ENCODE measurements at places on chromosomes 5 and 9. TPM values are rescaled to one million over a fixed set of nuclear protein-coding genes. Genes with fewer than 3 reads are reported as not detected.

- no peaks in the 10 kb centered on the region for H3K36me3 ChIP-seq
- no peak overlapping the region for H3K27ac ChIP-seq
- no peaks in the 10 kb centered on the region for H3K27me3 ChIP-seq
- no peak for DNase-seq
- no peaks in the 10 kb centered on the region for H3K4me1 ChIP-seq
These were observed 273.5 kb downstream of the TMEM38B start for GRCh38 chr9:105967797-105968196.

The TERT gene
- not detected for total RNA-seq

The LARP1 gene
- total RNA-seq = 340 TPM

DNA sequence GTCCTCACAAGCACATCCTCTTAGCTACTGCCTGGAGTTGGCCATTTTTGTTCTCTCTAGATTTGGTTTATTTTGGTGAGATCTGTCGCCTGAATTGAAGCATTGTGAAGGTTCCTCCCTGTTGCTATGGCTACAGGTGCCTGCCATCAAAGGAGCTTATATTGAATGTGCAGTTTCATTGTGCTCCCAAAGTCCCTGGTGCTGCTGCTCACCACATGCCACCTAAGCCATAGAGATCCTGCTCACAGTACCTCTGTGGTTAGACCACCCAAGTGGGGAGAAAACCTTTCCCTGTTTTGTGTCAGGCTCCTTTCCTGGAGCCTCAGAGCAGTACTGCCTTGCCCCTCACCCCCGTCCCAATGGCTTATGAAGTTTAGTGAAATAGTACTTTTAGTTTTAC is 383.4 kb downstream of the TMEM38B start:
- no peak for DNase-seq
- no peak overlapping the region for H3K4me3 ChIP-seq
- H3K27me3 ChIP-seq = no peaks in the 10 kb centered on the region
- H3K27ac ChIP-seq = no peak overlapping the region
- H3K36me3 ChIP-seq = no peaks in the 10 kb centered on the region
- no peaks in the 10 kb centered on the region for H3K4me1 ChIP-seq

- DNase-seq = peak; percentile 93
- peaks cover 36% of the 10 kb centered on the region for H3K4me1 ChIP-seq
- H3K4me3 ChIP-seq = no peak overlapping the region
- peaks cover 10% of the 10 kb centered on the region for H3K36me3 ChIP-seq
- peak overlapping the region; percentile 50 for H3K27ac ChIP-seq
These were observed 71.5 kb downstream of the MRPS27 start for GRCh38 chr5:72248410-72248981.

GRCh38 chr5:170479484-170479883 is 24.3 kb upstream of the KCNIP1 start:
- H3K4me1 ChIP-seq = peaks cover 11% of the 10 kb centered on the region
- no peak for DNase-seq
- H3K27ac ChIP-seq = no peak overlapping the region
- H3K27me3 ChIP-seq = no peaks in the 10 kb centered on the region

DNA sequence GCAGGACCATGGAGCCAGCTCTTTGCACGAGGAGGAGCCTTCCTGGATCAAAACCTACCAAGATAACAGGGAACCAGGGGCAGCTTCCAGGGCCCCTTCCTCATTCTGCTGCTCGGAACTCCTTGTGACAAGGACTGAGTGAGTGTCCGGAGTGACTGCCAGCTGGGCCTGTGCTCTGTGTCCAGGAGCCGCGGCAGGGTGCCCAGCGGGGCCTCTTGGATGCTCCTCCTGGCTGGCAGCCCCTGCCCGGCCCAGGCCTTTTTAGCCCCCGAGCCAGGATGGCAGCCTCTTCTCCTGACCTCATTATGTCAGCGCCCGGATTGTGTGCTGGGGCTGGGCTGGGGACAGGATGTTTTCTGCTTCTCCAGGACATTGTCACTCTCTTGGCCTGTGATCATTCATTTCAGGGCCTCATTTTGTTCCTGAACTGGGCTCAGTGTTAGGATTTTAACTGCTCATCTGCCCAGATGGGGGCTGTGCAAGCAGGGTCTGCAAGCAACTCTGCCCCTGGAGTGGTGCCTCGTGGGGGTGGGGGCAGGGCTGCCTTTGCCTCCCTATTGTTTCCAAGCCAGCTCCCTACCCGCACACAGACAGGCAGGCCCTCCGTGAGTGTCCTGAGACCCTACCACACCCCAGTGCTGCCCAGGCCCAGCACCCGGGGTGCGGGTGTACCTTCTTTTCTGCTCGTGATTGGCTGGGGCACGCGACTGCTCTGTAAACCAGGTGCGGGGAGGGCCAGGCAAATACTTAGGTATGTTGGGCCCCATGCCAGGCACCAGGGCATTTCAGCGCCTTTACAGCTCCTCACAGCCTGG is 161.6 kb downstream of the COL23A1 start:
- peak; percentile 82 for DNase-seq
- H3K36me3 ChIP-seq = peaks cover 7% of the 10 kb centered on the region
- H3K4me1 ChIP-seq = peaks cover 14% of the 10 kb centered on the region
- no peak overlapping the region for H3K27ac ChIP-seq
- no peak overlapping the region for H3K4me3 ChIP-seq
- peaks cover 15% of the 10 kb centered on the region for H3K27me3 ChIP-seq

The LCP2 gene
- total RNA-seq = not detected

The KCNN2 gene
- total RNA-seq = not detected

The PITX1 gene
- total RNA-seq = 42.9 TPM

The ANKRD18A gene
- total RNA-seq = 46.0 TPM

All from MCF 10A (cell line).